ENCODE measurements at places on chromosomes 7 and 10.

DNA sequence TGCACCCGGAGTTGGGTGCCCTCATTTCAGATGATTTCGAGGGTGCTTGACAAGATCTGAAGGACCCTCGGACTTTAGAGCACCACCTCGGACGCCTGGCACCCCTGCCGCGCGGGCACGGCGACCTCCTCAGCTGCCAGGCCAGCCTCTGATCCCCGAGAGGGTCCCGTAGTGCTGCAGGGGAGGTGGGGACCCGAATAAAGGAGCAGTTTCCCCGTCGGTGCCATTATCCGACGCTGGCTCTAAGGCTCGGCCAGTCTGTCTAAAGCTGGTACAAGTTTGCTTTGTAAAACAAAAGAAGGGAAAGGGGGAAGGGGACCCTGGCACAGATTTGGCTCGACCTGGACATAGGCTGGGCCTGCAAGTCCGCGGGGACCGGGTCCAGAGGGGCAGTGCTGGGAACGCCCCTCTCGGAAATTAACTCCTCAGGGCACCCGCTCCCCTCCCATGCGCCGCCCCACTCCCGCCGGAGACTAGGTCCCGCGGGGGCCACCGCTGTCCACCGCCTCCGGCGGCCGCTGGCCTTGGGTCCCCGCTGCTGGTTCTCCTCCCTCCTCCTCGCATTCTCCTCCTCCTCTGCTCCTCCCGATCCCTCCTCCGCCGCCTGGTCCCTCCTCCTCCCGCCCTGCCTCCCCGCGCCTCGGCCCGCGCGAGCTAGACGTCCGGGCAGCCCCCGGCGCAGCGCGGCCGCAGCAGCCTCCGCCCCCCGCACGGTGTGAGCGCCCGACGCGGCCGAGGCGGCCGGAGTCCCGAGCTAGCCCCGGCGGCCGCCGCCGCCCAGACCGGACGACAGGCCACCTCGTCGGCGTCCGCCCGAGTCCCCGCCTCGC, at the start of gene EGFR:
Gene EGFR, plus strand, starts transcription at position 657 of the 830 bp plus-strand sequence. CDS start 261 bp downstream, outside the sequence.
- no peak for DNase-seq

- peak; percentile 55 for DNase-seq
Observed at GRCh38 chr7:105399043-105399725, 10.5 kb upstream of the SRPK2 start.

GRCh38 chr10:6396226-6396625, 183.8 kb downstream of the PRKCQ start:
- DNase-seq: no peak

GRCh38 chr10:25615926-25616325, 318.1 kb upstream of the MYO3A start:
- no peak for DNase-seq

DNA sequence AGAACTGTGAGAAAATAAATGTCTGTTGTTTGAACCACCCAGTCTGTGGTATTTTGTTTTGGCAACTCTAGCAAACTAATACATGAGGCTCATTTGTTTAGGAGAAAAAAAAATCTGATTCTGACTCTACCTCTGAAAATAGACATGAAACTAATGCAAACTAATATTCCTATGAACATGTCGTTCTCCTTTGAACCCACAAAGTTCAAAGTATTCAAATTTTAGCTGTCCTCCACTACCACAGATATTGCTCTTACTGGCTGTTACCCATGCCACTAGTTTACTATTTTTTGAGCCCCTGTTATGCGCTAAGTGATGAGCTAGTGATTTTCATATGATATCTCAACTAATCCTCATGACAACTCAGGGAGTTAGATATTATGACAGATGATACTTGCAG, 58.8 kb upstream of the ZNF804B start:
- no peak for DNase-seq

DNA sequence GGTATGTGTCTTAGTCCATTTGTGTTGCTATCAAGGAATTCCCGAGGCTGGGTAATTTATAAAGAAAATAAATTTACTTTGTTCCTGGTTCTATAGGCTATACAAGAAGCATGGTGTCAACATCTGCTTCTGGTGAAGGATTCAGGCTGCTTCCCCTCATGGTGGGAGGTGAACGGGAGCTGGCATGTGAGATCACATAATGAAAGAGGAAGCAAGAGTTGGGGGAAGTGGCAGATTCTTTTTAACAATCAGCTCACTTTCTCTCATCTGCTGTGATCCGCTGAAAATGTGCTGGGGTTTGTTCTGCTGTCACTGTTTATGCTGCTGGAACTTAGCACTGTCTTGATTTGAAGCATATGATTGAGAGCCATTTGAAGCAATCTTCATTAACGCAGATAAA, 730.0 kb upstream of the SORCS1 start:
- no peak for DNase-seq

- no peak for DNase-seq
Observed at GRCh38 chr7:16999541-17000267, 117.9 kb upstream of the AGR3 start.

DNA sequence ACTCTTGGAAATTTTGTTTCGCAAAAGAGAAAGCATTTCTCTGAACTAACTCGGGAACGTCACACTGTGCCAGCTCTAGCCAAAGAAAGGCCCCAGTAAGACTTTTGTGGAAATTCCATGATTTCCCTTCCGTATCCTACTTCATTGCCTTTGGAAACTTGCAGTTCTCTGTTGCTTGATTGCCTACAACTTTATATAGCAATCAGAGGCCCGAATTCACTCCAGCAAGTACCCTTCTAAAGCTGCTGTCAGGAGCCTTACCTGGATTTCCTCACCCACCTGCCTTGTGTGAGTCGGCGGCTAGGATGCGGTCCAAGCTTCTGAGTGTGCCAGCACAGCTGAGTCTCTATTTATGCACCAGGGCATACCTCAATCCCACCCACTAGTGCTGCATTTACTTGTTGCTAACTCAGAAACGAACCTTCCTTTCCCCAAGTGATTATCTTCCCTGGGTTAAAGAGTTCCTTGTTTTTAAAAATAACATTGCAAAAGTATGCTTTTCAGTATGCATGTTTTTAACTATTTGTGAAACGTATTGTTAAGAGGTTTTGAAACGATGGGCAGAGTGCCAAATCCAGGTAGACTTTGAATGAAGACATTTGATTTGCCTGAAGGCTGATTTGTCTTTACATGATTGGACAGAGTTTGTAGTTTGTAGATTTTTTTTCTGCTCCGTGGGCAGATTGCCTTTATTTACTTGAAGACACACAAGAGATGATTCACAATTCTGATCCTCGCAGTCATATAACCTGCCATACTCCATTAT, at the start of gene AGR2:
Gene AGR2, minus strand, starts transcription at position 326 of the 766 bp plus-strand sequence. CDS start 3,203 bp downstream, outside the sequence.
- no peak for DNase-seq

DNA sequence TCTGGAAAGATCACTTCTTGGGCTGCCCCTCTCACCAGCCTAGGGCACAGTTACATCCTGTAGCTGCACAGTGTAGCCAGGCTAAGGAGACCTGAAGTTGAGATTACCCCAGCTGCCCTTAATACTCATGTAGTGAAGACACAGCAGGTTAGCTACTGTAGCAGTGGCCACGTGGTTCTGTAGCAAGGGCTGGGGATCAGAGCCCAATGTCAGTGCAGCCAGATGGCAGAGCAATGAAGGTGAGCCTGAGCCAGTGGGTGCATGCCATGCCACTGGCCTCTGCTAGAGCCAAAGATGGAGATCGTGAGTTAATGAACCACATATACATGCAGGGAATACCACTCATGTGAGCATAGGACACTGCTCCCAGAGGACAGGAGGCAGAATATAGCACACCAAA, 15.5 kb downstream of the AMPH start:
- DNase-seq: peak; percentile 77

- DNase-seq: no peak
Observed at GRCh38 chr7:101137651-101138212, 10.8 kb downstream of the SERPINE1 start.

- no peak for DNase-seq
Observed at GRCh38 chr7:138948403-138948802, 32.8 kb downstream of the KIAA1549 start.

DNA sequence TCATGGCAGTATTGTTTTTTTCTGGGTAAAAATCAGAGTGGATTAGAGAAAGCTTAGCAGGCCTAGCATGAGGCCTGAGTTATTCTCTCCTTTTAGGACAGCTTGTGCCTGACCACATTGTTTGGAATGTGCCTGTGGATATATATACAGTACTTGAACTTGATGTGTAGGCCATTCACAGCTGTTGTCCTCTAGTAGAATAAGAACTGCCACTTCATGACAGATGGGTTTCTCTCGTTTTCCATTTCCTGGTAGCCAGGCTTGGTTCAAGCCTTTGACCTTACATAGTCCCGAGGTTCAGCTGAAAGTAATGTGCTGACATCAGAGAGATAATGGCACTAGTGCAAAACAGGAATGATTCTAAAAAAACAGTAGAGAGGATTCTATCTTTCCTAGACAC, 473.9 kb downstream of the AUTS2 start:
- peak; percentile 64 for DNase-seq

- no peak for DNase-seq
Observed at GRCh38 chr10:43160921-43161255, 22.6 kb downstream of the CSGALNACT2 start.

- no peak for DNase-seq
Observed at GRCh38 chr10:16848562-16849154, 31.4 kb upstream of the RSU1 start.

DNA sequence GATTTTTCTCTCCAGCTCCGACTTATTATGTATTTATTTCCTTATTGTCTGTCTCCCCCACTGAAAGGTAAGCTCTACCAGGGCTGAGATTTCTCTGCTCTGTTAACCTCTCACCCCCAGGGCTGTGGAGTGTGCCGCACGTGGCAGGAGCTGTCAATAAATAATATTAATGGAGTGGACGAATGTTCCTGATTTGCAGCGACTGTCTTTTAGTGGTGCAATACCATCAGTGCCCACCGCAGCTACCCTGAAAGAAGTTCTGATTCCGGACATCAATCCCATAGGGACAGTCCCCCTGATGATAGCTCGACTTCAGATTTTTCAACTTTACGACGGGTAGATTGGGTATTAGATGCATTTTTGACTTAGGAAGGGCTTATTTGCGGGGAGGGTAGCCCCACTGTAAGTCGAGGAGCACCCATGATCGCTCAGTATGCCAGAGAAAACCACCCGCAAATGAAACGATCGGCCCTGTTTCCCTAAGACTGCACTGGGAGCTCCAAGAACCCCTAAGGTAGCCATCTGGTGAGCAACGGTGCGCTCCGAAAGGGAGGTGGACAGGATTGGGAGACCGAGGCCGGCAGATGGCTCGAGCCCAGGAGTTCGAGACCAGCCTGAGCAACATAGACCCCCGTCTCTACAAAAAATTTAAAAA, 986 bp upstream of the PPP2R2D start:
- DNase-seq: peak; percentile 27

GRCh38 chr10:108591417-108591816, 1331.9 kb downstream of the XPNPEP1 start:
- no peak for DNase-seq

DNA sequence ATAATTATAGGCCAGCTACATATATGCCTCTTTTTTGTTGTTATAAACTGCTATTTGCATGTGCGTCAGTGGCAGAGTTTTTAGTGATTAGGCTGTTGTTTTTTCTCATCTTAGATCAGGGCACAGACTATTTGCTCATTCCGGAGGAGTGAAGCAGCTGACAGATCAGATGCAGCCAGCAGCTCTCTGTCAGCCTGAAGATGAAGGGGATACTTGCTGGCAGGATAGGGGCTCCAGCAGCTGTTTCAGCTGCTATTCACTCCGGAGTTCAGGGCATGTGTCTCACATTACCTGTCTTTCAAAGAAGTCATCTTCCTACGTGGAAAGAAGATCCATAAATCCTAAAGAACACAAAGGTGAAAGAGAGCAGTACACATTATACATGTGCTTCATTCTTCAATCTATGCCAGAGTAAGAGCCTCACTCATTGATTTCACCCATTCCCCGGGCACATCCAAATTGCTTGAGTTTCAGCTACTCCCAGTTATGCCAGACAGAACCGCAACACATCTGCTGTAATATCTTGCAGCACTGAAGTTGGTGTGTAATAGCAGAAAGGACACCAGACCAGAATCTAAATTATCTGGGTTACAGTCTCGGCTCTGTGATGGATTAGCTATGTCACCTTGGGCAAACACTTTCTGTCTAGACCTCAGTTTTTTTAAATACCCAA, 182.8 kb upstream of the CHRM2 start:
- DNase-seq: no peak

GRCh38 chr10:97307441-97307840, 11.6 kb upstream of the FRAT1 start:
- DNase-seq: no peak

DNA sequence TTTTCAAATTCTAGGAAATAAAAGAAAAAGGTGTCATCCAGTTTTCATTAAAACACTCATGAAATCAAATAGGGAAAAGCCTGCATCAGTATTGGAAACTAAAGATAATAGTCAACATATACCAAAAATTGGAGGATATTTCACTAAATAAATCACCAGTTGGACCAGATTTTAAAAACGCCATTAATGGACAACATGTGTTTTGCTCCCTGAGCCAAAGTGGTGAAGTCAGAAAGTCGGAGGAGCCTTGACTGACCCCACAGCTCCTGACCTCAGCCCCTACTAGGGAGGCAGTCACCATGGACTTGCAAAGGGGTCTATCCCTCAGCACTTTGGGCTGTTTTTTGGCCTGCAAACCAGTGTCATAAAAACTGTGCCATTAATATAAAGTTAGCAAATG, 98.3 kb upstream of the SEC61G start:
- no peak for DNase-seq

- peak; percentile 58 for DNase-seq
Observed at GRCh38 chr7:5594616-5595544, 171.2 kb upstream of the TNRC18 start.

DNA sequence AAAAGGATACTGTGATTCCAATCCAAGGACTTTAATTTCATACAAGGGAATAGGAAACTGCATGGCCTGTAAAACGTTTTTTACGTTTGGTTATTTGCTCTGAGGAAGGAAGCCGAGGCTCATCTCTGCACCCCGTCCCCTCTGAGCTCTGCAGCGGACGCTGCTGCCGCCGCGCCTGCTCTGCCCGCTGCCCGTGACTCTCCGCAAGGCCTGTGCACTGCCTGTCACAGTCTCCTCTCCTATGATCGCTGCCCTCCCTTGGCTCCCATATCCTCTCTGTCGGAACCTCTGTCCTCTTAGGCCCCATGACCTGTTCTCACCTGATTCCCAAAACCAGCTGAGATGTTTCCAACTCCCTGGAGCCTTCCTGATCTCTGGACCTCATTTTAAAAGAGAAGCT, 320.3 kb upstream of the ZNF32 start:
- DNase-seq: no peak

DNA sequence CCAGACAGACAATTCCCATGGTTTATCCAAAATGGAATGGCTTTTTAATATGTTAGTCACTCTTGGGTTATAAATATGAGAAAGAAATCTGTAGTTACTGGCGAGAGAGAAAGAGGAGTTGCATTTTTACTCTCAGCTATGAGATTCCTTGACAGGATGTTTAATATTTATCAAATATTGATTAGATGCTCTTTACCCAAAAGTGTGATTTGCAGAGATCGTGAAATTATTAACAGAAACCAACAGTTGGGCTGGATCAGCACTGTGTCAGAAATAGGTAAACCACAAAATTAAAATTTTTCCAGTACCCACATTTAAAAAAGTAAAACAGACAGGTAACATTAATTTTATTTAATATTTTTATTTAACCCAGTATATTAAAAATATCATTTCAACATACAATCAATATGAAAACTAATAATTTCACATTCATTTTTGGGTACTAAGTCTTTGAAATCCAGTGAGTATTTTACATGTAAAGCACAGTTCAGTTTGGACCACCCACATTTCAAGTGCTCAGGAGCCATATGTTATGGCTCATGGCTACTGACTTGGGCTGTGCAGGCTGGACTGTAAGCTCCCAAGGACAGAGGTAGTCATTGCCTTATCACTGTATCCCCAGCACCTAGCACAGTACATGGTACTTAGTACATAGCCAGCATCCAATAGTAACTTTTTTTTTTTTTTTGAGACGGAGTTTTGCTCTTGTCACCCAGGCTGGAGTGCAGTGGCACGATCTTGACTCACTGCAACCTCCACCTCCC, 42.5 kb downstream of the KLHDC10 start:
- no peak for DNase-seq
